CD4-positive, alpha-beta T cell (primary cell): ENCODE measurements at places on chromosomes 7 and 10.

DNA sequence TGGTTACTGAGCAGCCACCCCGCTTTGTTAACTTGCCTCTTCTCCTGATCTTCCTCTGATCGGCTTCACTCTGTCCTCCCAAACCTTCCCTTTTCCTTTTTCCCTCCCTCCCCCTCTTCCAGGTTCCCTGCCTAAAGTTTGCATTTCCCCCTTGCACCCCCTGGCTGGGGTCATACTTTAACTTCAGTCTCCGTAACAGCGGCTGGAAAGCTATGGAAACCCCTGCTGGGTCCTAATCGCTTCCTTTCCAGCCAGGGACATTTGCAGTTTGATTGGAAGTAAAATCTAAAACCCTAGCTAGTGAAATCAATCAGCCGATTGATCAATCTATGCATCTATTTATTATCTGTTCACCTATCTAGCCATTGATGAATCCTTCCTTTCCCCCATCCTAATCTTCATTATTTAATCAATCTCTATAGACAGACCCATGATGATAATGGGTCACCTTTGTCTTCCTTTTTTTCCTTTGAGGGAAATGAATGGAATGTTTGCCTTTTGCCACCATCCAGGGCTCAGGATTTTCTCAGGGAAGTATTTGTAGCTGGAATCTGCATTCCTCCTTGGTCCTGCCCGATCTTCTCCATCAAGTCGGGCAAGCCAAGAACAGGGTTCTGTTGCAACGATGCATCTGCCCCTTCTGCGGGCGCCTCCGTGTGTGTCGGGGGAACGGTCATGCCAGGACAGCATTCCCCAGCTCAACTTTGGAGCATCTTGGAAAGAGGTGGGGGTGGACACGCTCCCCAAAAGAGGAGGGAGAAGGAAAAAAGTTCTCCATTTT lies 8.8 kb downstream of the GATA3 start:
- DNase-seq, result no peak

DNA sequence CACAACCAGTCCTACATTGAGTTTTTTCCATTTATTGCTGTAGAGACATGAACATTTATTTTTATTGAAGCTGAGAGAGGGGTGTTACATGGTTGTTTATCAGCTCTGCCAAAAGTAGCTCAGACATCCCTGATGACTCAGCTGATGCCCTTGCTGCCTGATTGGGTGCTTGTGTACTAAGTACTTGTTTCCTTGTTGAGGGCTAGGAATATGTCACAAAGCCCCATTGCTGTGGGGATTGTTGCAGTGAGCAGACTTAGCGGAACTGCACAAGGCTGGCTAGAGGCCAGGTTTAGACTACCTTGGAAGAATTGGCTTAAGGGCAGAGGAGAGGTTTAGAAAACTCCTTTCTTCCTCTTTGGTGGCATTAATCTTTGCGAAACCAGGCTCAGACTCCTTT lies 110.6 kb downstream of the AUTS2 start:
- no peak for DNase-seq

DNA sequence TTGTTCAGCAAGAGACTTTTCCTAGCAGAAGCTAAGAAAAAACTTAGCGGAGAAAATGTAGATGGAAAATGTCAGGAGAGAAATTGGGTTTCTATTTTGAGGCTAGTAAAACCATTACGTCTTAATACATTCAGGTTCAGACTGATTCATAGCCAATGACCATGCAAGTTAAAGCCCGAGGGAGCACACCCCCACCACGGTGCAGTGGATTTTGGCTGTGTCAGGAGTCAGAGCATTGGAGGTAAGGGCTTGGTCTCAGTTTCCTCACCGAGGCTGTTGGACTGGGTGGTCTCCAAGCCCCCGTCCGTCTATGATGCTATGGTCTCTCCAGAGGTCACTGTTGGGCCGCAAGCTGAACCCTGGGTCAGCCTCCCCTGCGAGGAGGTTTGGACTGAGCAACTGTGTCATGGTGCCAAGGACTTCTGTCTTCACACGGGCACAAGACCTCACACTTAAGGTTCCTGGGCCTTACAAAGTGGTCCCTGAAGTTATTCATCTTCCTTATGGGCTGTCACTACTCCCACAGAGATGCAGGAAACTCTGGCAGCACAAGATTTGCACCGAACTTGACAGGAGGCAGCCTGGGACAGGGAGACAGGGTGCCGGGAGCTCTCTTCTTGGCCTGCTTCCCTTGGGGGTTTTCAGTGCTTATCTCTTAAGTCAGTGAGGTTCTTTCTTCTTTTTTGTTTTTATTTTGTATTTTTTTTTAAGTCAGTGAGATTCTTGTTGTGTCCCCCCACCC lies 186.8 kb downstream of the PHTF2 start:
- no peak for DNase-seq

DNA sequence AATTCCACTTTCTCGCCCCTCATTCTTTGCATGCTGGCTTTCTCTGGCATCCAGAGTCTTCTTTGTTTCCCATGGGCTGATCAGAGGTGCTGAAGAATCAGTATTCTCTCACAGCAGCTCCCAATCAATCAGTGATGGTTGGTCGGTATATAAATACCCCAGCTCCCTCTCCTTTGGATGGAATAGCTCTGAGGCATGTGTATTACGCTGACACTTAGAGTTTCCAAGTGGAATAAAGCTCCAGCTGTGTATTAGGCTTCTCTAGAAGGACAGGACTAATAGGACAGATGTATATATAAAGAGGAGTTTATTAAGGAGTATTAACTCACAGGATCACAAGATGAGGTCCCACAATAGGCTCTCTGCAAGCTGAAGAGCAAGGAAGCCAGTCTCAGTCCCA lies 218.3 kb upstream of the GRB10 start:
- no peak for DNase-seq

GRCh38 chr10:84654671-84655070 lies 326.3 kb downstream of the CCSER2 start:
- no peak for DNase-seq

GRCh38 chr7:94054130-94054529 lies 50.0 kb upstream of the BET1 start:
- no peak for DNase-seq
